Lung microvascular endothelial cell (primary cell): ENCODE measurements at places on chromosomes 2 and 18.

GRCh38 chr2:238587776-238588660, 161.3 kb downstream of the ASB1 start:
- no peak for DNase-seq

- DNase-seq, result no peak
These were observed 35.5 kb upstream of the CYTIP start for GRCh38 chr2:157479081-157480027.

- no peak for DNase-seq
These were observed 40.2 kb upstream of the TGIF1 start for GRCh38 chr18:3409811-3410210.

DNA sequence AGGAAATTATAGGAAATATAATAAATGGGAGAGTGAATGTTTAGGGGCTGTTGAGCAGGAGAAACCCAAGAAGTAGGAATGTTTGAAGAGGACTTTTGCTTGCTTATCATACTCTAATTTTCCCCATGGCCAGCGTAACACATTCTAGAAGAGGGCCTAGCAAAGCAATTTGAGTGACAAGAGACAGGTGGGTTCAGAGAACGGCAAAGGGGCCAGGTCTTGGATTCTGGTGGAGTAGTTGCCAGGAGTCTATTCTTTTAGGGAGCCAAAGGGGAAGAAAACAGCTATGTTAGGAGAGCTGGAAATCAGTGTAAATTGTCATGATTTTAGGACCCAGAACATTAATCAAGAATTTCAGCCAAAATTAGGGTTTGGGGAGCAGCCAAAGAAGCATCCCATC, 96.5 kb downstream of the COL5A2 start:
- no peak for DNase-seq

DNA sequence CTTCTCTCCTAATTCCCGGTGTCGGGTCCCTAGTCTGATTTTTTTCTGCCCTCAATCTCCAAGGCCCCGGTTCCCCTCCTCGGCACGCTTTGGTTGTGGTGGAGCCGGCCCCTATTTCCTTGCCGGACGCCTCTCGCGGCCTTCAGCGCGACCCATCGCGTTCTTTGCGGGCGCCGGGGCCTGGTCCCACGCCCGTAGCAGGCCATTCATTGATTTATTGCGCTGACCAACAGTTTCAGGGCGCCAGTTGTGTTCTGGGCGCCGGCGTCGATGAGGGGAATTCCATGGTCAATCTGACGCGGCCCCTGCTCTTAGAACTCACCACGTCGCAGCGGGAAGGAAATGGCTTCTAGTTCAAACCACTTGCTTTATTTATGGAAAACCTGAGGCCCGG, 396 bp downstream of the CNOT9 start:
- DNase-seq, result peak; percentile 89

DNA sequence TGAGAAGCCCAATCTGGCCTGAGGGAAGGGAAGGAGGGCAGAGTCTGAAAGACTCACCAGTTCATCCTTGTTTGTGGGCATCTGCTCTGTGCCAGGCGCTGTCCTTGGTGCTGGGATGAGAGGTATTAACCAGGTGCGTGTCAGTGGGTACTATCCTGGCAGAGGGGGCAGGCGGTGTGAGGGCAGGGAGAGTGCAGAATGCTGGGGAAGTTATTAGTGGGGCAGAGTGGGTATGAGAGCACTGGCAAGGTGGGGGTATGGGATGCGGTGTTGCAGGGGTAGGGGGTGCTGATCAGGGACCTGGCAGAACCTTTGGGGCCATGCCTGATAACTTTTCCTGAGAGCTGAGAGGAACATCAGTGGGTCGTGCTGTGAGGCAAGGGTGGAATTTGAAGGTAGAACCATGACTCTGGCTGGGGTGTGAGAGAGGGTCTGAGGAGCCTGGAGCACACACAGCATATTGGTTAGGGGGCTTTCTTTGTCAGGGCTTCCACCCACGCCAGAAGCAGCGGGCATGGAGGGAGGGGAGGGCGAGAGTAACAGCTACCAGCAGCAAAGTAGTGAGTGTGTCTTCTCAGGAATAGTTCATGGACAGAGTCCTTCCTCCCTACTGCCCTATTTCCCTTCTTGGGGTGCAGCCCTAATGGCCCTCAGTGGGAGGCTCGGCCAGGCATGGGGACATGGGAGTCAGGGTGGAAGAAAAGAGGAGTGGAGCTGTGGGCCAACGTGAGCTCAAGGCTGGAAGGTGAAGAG, 290.7 kb downstream of the CYP26B1 start:
- DNase-seq, result peak; percentile 31

- peak; percentile 57 for DNase-seq
These were observed 114.5 kb upstream of the STPG4 start for GRCh38 chr2:47269316-47270232.

DNA sequence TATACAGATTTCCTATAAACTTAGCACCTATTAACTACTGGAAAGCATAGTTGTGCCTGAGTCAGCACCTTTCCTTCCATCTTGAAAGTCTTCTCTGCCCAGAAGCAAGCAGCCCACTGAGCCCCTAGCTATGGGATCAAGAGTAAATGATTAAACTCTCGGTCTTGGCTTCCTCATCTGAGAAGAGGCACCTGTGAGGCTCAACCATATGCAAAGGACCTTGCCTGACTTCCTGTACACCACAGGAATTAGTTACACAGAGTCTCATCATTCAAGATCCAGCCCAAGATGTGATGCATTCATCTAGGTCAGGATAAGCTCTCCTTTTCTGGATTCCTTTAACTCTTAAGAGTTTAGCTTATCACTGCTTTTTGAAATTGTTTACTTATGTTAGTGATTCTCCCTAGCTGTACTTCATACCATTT, 96.0 kb downstream of the CDH2 start:
- no peak for DNase-seq

DNA sequence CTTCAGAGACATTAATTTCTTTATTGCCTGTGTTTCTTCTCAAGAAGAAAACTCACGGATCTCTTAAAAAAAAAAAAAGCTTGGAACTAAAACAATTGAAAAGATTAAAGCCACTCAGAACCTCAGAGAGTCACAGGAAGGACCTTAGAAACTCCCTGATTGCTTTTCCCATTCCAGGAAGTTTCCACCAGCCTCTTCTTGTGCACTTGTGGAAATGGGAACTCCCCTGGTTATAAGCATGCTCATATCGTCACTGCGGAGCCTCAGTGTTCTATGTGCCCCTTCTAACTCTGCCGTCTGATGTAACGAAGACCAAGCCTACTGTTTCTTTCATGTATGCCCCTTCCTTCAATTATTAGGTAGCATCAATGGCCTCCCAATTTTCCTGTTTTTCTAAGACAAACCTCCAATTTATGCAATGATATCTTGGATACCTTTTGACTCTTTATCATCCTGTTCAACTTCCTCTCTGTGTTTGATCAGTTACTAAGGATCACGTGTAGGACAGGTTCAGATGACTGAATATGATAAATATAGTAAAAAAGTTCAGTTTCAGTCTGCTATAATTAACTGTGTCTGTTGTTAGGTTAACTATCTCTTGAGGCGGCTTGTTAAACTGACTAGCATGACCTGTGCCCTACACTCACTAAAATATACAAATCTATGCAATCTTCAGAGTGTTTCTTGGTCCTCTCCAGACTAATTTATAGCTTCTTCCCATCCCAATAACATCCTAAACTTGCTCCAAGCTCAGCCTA, 593.7 kb upstream of the CHAC2 start:
- DNase-seq, result no peak

- DNase-seq, result no peak
These were observed 36.6 kb upstream of the CD28 start for GRCh38 chr2:203669820-203670219.

GRCh38 chr2:567865-568638, 109.2 kb downstream of the TMEM18 start:
- DNase-seq, result no peak

DNA sequence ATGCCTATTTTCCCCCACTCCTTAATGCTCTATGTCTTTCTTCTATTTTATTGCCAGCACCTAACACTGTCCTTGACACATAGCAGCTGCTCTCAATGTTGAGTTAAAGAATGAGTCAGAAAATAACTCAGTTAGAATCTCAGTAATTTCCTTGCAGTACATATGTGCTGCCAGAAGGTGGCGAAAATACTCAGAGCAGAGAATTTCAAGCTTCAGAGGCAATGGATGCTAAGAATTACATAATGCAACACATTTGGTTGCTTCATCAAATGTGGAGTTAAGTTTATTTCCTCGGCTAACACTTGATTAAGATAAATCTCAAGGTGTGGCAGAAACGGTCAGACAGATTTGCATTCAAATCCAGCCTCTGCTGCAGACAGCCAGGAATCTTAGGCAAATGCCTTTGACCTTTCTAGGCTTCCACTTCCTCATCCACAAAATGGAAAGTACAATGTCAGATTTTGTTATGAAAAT, 105.6 kb downstream of the VSNL1 start:
- DNase-seq, result peak; percentile 79

- no peak for DNase-seq
These were observed 99.5 kb upstream of the AGAP1 start for GRCh38 chr2:235394278-235394828.

- DNase-seq, result no peak
These were observed 427.3 kb upstream of the HS6ST1 start for GRCh38 chr2:128745946-128746345.
